ENCODE measurements at places on chromosomes 2 and 18. TPM values are rescaled to one million over a fixed set of nuclear protein-coding genes. Genes with fewer than 3 reads are reported as not detected.

DNA sequence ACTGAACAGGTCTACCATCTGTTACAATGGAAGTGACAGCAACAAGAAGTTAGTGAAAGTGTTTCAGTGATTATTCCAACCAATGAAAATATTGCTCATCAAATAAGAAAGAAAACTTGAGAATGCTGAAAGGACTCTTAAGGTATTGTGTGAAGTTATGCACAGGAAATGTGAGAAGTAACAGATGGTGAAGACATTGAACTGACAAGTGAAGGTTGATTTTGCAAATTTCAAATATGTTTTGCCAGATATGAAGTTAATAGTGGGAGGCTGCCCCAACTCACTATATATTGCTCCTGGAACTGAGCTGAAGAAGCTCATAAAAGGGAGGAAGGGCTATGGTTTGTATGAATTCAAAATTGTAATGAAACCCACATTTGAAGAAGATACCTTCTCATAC lies 97.5 kb downstream of the PHLPP1 start:
- DNase-seq, result no peak

DNA sequence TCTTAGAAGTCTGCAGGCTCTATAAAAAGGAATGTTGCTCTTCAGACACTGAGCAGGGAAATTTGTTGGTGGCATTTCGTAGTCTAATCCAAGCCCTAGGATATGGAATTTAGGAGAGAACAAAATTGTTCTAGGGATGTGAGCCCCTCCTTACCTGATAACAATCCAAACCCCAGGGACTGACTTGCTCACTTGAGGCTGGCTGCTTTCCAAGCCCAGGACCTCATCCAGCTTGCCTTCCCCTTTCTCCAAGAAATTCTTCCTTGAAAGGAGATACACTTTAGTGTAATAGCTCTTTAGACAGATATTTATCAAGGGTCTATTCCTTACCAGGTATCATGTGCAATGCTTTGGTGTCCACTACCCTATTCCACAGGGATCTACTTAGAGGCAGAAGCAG lies 279.8 kb downstream of the C1D start:
- DNase-seq, result no peak

GAL3ST2 gene
- total RNA-seq, result not detected

DNA sequence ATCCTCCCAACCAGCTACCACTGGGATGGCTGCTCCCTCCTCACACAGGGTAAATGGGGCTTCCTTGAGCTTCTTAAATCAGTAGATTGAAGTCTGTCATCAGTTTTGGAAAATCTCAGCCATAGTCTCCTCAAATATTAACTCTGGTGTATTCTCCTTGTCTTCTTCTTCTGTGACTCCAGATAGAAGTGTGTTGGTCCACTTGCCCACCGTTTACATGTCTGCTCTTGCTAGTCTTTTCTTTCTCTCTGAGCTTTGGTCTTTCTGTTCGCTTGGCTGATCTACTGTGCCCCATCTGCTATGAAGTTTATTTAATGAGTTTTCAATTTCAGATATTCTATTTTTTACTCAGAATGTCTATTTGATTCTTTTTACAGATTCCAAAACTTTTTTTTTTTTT lies 281.7 kb upstream of the HDAC4 start:
- DNase-seq, result no peak

GPR75 gene
- 0.92 TPM for total RNA-seq

FAM110C gene
- total RNA-seq, result not detected

GRCh38 chr2:237724811-237725478 lies 73.6 kb upstream of the RBM44 start:
- DNase-seq, result no peak

DNA sequence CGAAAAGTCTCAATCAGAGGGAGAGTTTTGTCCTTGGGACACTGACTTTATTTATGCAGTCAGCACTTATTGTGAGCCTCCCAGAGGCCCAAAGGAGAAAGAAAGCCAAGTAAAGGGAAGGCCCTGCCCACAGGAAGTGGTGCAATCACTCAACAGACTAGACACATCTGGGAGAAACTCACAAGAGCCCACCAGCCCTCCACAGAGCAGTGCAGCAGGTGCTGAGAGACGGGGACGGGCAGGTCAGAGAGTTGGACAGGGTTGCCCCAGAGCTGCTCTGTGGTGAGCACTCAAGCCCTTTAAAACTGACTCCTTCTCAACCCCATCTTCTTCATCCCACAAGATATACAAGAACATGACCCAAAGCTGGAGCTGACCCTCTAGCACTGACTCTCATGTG lies 96.0 kb downstream of the TFCP2L1 start:
- no peak for DNase-seq

PRSS56 gene
- total RNA-seq, result 0.40 TPM

DNA sequence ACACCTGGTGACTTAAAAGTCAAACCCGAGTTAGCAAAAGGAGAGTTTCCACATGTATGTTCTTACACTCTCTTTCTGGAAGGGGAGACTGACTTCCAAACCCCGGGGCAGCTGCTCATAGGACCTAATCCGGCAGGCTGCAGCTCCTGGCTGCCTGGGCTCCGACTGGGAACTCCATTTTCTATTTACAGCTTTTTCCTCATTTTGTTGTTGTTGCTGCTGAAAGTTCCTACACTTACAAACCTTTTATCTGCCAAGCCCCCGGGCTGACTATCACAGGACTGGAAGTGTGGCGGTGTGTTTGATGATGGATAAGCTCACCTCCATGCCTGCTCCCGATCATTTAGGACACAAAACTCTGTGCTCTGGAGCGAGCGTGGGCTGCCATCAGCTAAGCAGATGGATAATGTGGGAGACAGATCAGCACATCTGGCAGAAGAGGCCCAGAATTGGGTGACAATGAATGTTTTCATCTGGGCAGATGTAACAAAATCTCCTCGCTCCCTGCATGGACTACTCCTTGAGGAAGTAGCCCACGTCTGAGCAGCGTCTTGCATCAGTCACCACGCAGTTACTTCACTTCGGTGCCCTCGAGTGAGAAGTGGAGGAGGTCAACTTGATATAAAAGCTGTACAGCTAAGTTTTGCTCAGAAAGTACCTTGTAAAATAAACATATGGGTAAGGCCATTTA lies 114.4 kb upstream of the COPS8 start:
- DNase-seq, result no peak

GRCh38 chr2:138421971-138422335 lies 79.6 kb upstream of the SPOPL start:
- DNase-seq, result peak; percentile 58

DNA sequence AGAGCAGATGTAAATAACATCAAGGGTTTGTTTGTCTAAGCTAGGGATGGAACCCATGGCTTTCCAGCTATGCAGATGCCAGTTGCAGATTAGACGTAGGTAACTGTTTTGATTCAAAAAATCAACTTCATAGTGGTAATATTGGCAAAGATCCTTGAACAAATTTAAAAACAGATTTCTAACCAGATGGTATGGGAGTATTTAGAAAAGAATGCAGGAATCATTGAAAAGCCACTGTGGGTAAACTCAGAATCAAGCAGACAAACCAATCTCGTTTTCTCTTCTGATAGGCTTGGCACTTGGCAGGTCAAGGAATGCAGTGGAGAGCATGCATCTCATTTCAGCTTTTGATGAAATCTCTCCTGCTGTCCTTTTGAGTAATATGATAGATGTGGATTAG lies 377.5 kb downstream of the CLIP4 start:
- DNase-seq, result no peak

STEAP3 gene
- 42.4 TPM for total RNA-seq

- DNase-seq, result peak; percentile 59
Observed at GRCh38 chr18:56124186-56124585, 514.2 kb downstream of the TXNL1 start.

GRCh38 chr2:145484448-145485097 lies 964.7 kb upstream of the ZEB2 start:
- peak; percentile 87 for DNase-seq

GRCh38 chr2:7333189-7333765 lies 416.1 kb downstream of the RNF144A start:
- DNase-seq, result no peak

DNA sequence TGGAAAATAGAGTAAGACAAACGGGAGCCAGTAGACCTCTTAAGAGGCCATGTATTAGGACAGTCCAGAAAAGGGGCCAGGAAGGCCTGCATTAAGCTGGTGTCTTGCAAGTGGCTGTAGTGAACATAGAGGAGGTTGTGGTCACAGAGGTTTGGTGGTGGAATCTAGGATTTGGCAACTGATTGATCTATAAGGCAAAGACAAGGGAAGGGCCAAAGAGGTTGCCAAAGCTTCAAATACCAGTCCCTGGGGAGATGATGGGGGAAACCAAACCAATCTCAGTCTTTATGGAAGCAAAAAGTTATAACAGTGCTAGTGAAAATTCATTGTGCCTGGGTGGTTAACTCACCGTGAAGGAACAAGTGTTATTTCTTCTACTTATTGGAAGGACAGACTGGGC lies 28.7 kb upstream of the RTN4 start:
- DNase-seq, result no peak

DNA sequence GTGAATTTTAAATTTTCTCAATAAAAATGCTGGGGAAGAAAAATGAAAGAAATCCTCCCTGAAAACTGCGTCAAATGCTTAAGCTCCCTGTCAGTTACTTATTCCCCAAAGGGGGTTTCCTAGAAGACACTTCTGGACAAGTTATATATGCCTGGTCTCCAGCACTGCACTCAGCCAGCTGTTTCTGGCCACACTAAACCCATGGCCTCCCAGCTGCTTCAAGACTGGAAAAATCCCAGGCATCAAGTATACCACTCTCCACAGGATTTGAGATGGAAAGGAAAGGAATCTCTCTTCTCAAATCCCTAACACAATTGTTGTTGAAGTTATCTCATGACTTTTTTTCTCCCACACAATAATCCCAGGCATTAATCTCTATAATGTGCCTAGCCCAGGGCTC lies 245.7 kb downstream of the NBAS start:
- DNase-seq, result no peak

DNA sequence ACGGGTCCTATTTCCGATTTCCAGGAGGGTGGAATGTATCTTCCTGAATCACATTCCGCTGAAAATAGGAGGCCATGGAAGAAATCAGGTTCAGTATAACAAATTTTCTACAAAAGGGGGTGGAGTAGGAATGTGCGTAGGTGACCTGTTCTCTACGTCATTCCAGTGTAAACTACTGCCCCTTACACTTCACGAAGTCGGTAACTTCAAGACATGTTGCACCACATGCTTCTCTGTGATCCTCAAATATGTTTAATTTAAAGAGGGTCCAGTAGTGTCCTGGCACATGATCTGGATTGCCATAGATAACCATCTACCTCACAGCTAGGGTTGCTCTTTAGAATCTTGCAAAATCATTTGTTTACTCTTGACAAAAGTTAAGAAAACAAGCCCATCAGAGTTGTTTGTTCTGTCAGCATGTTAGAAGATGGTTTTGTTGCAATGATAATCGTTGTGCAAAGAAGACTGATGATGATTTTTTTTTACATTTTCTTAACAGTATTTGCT lies 7.5 kb upstream of the CPS1 start:
- no peak for DNase-seq

DNA sequence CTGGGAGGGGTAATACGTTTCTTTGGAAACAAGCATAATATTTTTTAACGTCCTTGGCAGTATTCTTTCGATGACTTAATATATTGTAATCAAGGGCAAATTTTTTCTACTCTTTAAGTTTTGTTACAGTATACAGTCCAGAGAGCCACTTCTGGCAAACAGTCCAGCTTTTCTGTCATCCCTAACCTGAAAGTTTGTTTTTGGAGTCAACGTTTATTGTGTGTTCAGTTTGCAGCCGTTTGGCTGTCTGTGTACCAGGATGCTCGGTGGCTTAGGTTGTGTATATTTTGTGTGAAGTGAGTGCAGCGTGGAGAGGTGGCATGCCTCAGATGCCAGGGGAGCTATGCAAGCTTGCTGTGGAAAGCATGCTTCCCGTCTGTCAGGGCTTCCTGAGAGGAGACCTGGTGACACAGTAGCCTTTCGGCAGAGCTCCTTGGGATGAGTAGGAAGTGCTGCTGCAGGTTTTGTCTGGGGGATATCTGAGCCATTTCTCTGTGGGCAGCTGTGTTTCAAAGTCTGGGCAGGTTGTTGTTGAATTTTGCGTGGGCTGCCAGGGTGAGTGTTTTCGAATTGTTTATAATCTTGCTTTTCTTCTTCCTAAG lies 14.7 kb downstream of the MAP3K20 start:
- DNase-seq, result no peak

GRCh38 chr2:233917116-233917515 lies at the start of gene TRPM8:
Gene TRPM8 (plus strand): TSS chr2:233917373. CDS start chr2:233926538, 9,165 bp downstream.
- no peak for DNase-seq

GRCh38 chr2:42238644-42239288 lies 69.6 kb downstream of the EML4 start:
- DNase-seq, result peak; percentile 26

- no peak for DNase-seq
Observed at GRCh38 chr18:23648456-23648855, 14.3 kb downstream of the ANKRD29 start.

DNA sequence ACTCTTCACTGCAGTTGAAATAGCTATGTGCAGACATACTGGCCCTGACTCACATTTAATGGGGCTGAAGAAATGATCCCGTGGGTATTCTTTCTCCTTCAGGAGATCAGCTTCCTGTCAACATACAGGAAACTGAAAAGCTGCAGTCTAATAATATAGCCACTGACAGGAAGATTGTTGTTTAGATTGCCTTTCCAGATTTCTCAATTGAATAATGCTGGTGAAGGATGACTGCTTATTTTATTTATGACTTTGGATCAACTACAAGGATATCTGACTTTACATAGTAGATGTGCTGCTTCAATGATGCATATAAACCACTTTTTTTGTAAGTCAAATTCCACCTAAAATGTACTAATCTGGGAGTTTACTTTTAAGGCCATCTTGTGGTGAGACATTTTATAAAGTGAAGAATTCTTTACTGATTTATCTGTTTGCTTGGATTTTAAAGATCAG lies 93.4 kb upstream of the MAP4K3 start:
- DNase-seq, result peak; percentile 85

DNA sequence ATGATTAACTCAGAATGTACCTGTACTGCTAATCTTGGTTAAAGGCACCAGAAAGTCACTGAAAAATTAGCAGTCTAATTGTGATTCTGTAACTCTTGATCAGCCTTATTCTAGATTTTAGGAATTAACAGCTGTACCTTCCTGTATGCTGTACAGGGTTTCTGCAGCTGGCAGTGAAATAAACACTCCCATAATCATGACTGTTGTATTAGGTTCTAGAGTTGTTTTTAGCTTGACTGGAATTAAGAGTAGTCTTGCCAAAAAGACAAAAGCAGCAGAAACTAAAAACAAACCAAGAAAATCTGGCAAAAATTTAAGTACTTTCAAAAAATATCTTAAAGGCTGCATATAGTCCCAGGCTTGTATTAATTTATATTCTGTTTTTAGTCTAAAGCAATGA lies 103.5 kb downstream of the SOS1 start:
- no peak for DNase-seq

EFHD1 gene
- total RNA-seq, result 0.19 TPM

DNA sequence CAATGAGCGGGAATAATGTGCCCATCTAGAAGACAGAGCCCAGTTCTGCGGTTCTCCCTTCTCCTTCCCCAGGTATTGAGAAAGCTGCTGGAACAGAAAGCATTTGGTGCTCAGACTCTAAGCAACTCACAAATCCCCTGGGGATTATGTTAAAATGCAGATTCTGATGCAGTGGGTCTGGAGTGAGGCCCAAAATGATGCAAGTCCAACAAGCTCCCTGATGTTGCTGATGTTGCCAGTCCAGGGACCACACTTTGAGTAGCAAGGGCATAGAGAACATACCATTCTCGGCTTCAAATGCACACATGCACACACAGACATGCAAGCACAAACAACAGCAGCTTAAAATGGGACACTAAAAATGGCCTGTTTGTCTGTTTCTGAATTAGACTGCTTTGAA lies 274.8 kb upstream of the NCKAP5 start:
- DNase-seq, result peak; percentile 55
